Activated T-helper 17 cell treated with anti-CD3 and anti-CD28 coated beads, Interleukin-2, amount 50 U/mL, for 72 hours (primary cell): ENCODE measurements at places on chromosomes 5 and 9.

DNA sequence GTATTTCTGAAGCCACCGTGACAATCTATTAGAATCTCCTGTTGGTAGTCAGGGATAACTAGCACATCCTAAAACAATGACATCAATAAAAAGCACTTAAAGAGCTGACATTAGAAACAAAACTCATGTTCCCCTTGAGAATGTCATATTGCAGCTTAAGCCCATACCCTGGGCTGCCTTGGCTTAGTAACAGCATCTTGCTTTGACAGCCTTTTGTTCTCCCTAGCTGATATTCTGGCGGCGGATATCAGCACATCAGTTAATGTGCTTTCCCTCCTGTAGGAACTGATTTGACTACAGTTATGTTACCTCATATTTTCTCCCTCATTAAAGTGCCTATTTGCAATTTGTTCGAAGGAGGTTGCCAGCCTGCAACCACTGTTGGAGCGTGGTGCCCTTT, 214.1 kb downstream of the CD180 start:
- H3K27me3 ChIP-seq = no peaks in the 10 kb centered on the region
- H3K4me1 ChIP-seq = no peaks in the 10 kb centered on the region
- no peak overlapping the region for H3K4me3 ChIP-seq
- H3K27ac ChIP-seq = no peak overlapping the region
- ATAC-seq = no peak

DNA sequence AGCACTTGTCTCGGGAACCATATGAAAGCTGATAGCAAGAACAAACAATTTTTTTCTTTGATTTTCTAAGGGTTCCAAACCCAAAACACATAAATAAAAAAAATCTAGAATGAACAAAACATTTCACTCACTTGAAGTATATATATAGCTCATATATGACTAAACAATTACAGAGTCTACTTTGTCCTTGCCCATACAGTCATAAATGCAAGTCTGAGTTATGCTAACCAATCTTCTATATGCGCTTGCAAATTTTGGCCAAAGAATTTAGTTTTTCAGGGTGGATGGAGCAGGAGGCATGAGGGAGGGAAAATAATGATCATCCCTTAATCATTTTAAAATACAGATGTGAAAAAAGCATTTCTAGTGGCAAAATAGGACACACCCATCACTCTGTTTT, 370.1 kb downstream of the BNC2 start:
- H3K27ac ChIP-seq = no peak overlapping the region
- ATAC-seq = no peak
- H3K4me1 ChIP-seq = no peaks in the 10 kb centered on the region
- no peaks in the 10 kb centered on the region for H3K36me3 ChIP-seq
- H3K27me3 ChIP-seq = no peaks in the 10 kb centered on the region

- no peak for ATAC-seq
- peaks cover 4% of the 10 kb centered on the region for H3K36me3 ChIP-seq
- no peaks in the 10 kb centered on the region for H3K4me1 ChIP-seq
- no peaks in the 10 kb centered on the region for H3K27me3 ChIP-seq
- no peak overlapping the region for H3K4me3 ChIP-seq
Observed at GRCh38 chr5:78907255-78907891, 77.7 kb downstream of the ARSB start.

GRCh38 chr5:81391-82021, 10.5 kb upstream of the PLEKHG4B start:
- H3K4me3 ChIP-seq = no peak overlapping the region
- H3K27ac ChIP-seq = no peak overlapping the region
- no peaks in the 10 kb centered on the region for H3K36me3 ChIP-seq

- H3K36me3 ChIP-seq = no peaks in the 10 kb centered on the region
- H3K27ac ChIP-seq = no peak overlapping the region
- no peak overlapping the region for H3K4me3 ChIP-seq
- no peaks in the 10 kb centered on the region for H3K4me1 ChIP-seq
- H3K27me3 ChIP-seq = no peaks in the 10 kb centered on the region
Observed at GRCh38 chr5:30112867-30113266, 1080.6 kb upstream of the CDH6 start.

- no peak overlapping the region for H3K27ac ChIP-seq
- H3K4me3 ChIP-seq = no peak overlapping the region
- peaks cover 38% of the 10 kb centered on the region for H3K27me3 ChIP-seq
- no peaks in the 10 kb centered on the region for H3K36me3 ChIP-seq
- no peaks in the 10 kb centered on the region for H3K4me1 ChIP-seq
Observed at GRCh38 chr5:73265641-73266040, 92.6 kb downstream of the TMEM174 start.

- H3K4me1 ChIP-seq = peaks cover 17% of the 10 kb centered on the region
- no peak overlapping the region for H3K4me3 ChIP-seq
- no peaks in the 10 kb centered on the region for H3K27me3 ChIP-seq
- no peak for ATAC-seq
- H3K27ac ChIP-seq = no peak overlapping the region
Observed at GRCh38 chr5:55860288-55860687, 9.1 kb downstream of the IL31RA start.

DNA sequence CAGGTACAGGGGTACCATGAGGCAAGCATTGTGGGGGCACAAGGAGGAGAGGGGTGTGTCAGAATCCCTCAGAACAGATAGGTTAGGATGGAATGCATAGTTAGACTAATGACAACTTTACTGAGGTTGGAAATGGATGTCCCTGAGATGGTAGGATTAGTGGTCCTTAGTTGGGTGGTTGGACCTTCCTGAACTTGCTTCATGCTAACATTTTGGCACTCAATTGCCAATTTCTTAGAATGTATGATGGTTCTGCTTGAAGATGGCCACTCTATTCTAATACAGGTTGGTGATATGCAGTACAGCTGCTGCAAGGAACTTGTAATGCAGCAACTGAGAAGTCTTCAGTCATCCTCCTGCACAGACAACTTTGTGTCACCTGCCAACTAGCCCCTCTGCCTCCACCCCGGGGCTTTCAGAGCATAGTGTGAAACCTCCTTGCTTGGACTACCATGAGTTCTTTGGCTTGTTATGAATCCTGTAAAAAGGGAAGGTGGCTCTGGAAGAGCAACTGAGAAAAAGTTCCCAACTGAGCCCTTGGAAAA, 5.4 kb downstream of the CCNI2 start:
- ATAC-seq = no peak
- peak overlapping the region; percentile 76 for H3K27ac ChIP-seq

DNA sequence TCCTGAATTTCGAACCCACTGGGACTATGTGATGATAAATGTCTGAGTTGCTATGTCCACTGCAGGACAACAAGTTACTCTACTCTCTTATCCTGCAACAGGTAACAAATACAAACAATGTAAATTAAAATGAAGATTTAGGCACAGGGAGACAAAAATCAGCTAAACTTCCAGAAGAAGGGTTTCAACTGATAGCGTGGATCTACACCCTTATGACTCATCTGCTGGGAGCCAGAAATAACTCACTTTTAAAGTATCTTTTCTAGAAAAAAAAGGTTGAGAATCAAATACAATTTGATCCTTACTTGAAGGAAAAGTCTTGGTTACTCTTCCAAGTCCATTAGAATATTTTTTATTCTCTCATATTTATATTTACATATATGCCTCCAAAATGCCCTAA, 21.4 kb downstream of the PJA2 start:
- H3K4me1 ChIP-seq = peaks cover 46% of the 10 kb centered on the region
- no peaks in the 10 kb centered on the region for H3K27me3 ChIP-seq
- H3K27ac ChIP-seq = no peak overlapping the region
- H3K4me3 ChIP-seq = no peak overlapping the region
- no peak for ATAC-seq

DNA sequence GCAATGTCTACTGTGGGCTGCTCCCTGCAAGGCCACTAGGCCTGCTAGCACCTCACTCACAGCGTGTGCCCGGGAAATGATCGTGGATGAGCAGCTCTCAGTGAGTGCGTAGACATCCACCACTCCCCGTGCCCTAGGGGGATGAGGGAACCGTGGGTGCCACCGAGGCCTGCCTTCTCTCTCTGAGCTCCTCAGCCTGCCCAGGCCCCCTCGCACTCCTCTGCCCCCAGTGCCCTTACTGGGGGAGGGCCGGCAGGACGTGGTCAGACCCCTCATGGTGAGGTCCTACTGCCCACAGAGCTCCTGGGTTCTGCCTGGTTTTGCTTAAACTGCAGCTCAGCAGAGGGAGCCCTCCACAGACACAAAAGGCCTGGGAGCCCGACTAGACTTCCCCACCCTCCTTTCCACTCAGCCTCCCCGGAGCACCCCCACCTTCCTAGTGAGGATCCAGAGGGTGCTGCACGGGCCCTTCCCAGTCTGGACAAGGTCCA, 220.0 kb downstream of the CACNA1B start:
- H3K27me3 ChIP-seq = no peaks in the 10 kb centered on the region
- no peak overlapping the region for H3K27ac ChIP-seq
- H3K4me1 ChIP-seq = no peaks in the 10 kb centered on the region
- no peaks in the 10 kb centered on the region for H3K36me3 ChIP-seq
- ATAC-seq = no peak
- no peak overlapping the region for H3K4me3 ChIP-seq

- H3K4me3 ChIP-seq = no peak overlapping the region
- no peak overlapping the region for H3K27ac ChIP-seq
- peaks cover 11% of the 10 kb centered on the region for H3K27me3 ChIP-seq
- H3K4me1 ChIP-seq = no peaks in the 10 kb centered on the region
- H3K36me3 ChIP-seq = no peaks in the 10 kb centered on the region
Observed at GRCh38 chr5:62785588-62785987, 207.0 kb downstream of the LRRC70 start.

GRCh38 chr9:93664549-93665120, 88.3 kb downstream of the PHF2 start:
- no peak for ATAC-seq
- H3K4me3 ChIP-seq = no peak overlapping the region
- no peak overlapping the region for H3K27ac ChIP-seq
- no peaks in the 10 kb centered on the region for H3K4me1 ChIP-seq

- no peaks in the 10 kb centered on the region for H3K27me3 ChIP-seq
- no peak for ATAC-seq
- no peak overlapping the region for H3K27ac ChIP-seq
Observed at GRCh38 chr5:143117821-143118220, 285.7 kb downstream of the NR3C1 start.

DNA sequence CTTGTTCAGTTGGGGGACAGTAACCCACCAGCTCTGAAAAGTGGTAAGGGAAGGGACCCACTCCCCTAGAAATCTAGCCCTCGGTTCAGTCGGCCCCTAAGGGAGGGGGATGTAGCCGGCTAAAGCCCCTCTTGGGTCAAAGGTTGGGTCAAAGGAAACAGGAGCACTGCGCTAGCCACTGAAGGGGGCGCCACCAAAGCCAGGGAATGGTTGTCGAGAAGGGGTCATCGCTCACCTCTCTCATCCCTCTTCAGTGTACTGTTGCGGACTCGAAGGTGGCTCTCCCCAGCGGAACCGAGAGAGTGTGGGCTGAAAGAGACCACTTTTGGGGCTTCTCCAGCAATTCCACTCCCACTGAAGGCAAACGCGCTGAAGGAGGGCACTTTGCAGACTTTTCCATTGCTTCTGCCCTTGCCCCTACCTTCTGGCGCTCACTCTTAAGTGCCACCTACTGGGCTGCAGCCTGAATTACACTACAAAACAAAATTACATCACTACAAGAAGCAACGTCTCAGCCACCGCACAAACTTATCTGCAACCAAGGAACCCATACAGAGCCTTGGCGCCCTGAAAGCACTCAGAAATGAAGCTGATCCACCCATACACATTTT, 396.9 kb downstream of the PDE4D start:
- H3K27me3 ChIP-seq = peaks cover 35% of the 10 kb centered on the region
- H3K36me3 ChIP-seq = no peaks in the 10 kb centered on the region
- no peak overlapping the region for H3K4me3 ChIP-seq
- H3K4me1 ChIP-seq = no peaks in the 10 kb centered on the region
- peak; percentile 28 for ATAC-seq

- no peaks in the 10 kb centered on the region for H3K27me3 ChIP-seq
- H3K4me1 ChIP-seq = no peaks in the 10 kb centered on the region
- no peak overlapping the region for H3K4me3 ChIP-seq
- peak overlapping the region; percentile 1 for H3K27ac ChIP-seq
Observed at GRCh38 chr9:97660340-97660739, 26.7 kb downstream of the NCBP1 start.

GRCh38 chr9:20403346-20403745, 219.0 kb downstream of the MLLT3 start:
- H3K27ac ChIP-seq = no peak overlapping the region
- H3K36me3 ChIP-seq = peaks cover 16% of the 10 kb centered on the region
- no peaks in the 10 kb centered on the region for H3K27me3 ChIP-seq

GRCh38 chr5:80555099-80555498, 15.0 kb downstream of the ANKRD34B start:
- no peak overlapping the region for H3K27ac ChIP-seq
- H3K4me1 ChIP-seq = no peaks in the 10 kb centered on the region
- H3K27me3 ChIP-seq = peaks cover 38% of the 10 kb centered on the region
- H3K36me3 ChIP-seq = no peaks in the 10 kb centered on the region

DNA sequence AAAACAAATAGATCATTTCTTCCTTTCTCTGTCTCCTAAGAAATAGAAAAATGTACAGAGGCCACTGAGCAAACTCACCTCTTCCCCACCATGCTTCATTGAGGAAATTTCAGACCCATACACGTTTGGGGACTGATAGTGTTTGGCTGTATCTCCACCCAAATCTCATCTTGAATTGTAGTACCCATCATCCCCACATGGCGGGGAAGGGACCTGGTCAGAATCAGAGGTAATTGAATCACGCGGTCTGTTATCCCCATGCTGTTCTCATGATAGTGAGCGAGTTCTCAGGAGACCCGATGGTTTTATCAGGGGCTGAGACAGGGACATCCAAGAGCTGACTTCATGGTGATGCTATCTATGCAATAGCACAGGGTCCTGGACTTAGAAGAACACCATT, 1655.8 kb downstream of the MAT2B start:
- no peaks in the 10 kb centered on the region for H3K27me3 ChIP-seq
- H3K27ac ChIP-seq = no peak overlapping the region
- ATAC-seq = no peak
- H3K36me3 ChIP-seq = no peaks in the 10 kb centered on the region
- H3K4me1 ChIP-seq = no peaks in the 10 kb centered on the region

- H3K4me1 ChIP-seq = peaks cover 26% of the 10 kb centered on the region
- no peak for ATAC-seq
- H3K27ac ChIP-seq = no peak overlapping the region
- H3K4me3 ChIP-seq = no peak overlapping the region
Observed at GRCh38 chr9:127007638-127008037, 93.1 kb downstream of the RALGPS1 start.

DNA sequence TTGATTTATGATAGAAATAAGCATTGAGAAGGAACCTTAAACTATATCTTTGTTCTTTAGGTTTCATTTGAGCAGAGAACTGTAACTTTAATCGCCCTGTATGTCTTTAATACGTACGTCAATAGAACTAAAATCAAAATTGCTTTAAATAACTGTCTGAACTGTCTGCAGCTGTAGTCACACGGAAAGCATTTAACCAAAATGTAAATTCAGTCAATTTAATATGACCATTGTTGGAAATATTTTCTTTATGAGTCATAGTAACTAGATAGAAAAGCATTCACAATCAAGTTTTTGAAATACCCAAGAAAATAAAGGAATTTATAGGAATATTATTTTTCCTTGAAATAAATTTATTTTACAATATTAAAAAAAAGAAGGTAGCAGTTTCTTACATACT, 157.1 kb upstream of the CDH6 start:
- H3K27me3 ChIP-seq = no peaks in the 10 kb centered on the region
- ATAC-seq = no peak
- H3K4me1 ChIP-seq = no peaks in the 10 kb centered on the region
- no peak overlapping the region for H3K27ac ChIP-seq

GRCh38 chr5:138772986-138773594, 19.9 kb downstream of the CTNNA1 start:
- no peaks in the 10 kb centered on the region for H3K27me3 ChIP-seq
- no peaks in the 10 kb centered on the region for H3K4me1 ChIP-seq
- H3K36me3 ChIP-seq = no peaks in the 10 kb centered on the region
- H3K4me3 ChIP-seq = no peak overlapping the region
- H3K27ac ChIP-seq = no peak overlapping the region

- no peaks in the 10 kb centered on the region for H3K4me1 ChIP-seq
- no peak overlapping the region for H3K27ac ChIP-seq
- H3K4me3 ChIP-seq = no peak overlapping the region
- H3K27me3 ChIP-seq = no peaks in the 10 kb centered on the region
- no peaks in the 10 kb centered on the region for H3K36me3 ChIP-seq
- no peak for ATAC-seq
Observed at GRCh38 chr5:57976506-57976905, 483.4 kb downstream of the PLK2 start.
